Osteoblast (primary cell): ENCODE measurements at places on chromosomes 6 and 20. TPM values are rescaled to one million over a fixed set of nuclear protein-coding genes. Genes with fewer than 3 reads are reported as not detected.

The GNAS gene
- 366 and 374 TPM in 2 replicates for total RNA-seq

The MYLK2 gene
- under 0.01 and 0.36 TPM in 2 replicates for total RNA-seq

The SOX18 gene
- total RNA-seq, result under 0.01 TPM in 2 replicates

The PTPRK gene
- total RNA-seq, result 153 and 165 TPM in 2 replicates
